Midbrain (tissue), 1 donor: ENCODE measurements at places on chromosomes 5 and 9.

DNA sequence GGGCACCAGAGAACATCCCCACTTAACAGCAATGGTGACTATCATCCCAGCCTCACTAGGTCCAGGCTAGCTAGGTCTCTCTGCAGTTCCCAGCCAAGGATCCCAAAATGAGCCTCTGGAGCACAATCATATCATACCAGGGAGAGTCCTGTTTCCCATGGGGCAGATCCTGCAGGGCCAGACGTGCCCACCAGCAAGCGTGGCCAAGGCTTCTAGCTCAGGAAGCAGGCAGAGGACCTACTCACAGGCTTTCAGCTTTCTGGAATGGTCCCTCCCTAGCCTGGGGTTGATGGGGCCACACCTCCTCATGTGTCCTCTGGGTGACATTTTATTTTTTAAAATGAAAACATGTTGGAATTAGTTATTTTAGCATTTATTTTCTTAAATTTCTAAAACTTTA lies 45.7 kb upstream of the PITX1 start:
- no peak for DNase-seq

DNA sequence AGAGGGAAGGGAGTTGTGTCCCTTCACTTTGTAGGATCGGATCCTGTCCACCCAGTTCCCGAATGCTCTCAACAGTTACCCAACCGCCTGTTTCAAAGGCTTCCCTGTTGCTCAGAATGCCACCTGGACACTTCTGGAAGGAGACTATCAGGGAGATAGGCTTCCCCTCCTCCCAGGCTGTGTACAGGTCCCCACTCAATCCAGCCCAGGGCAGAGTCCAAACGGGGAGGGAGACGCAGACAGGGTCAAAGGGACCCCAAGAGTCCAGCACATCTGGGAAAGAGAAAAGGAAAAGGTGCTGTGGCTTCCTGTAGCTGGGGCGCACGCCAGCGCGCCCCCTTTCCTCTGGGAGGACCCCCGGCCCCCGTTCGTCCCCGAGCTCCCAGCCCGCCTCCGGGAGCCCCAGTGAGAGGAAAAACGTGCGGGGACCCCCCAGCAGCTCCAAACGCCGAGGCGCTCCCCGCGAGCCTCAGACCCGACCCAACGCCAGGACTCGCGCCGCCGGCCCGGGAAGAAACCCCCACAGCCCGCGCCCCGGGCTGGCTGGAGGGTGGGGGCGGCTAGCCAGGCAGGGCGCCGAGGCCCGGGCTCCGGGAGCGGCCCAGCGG lies 640 bp downstream of the SURF4 start:
- DNase-seq = no peak

GRCh38 chr9:128568470-128569078 lies 16.2 kb downstream of the SPTAN1 start:
- DNase-seq = no peak

DNA sequence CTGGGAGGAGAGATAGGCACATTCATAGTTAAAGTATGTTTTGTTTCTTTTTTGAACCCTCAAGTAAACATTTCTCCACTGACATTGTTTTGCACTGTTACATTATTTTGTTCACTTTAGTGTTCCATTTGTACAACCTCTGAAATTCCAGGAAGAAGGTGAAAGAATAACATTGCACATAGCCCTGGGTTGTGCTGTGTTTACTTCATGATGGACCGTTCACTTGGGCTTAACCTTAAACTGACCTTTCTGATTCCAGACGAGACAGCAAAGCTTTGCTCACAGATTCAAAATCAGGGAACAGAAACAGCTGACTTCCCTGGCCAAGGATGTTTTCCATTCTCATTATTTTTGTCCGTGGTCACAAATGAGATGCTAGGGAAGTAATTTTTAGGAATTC lies 42.8 kb upstream of the GDNF start:
- no peak for DNase-seq

DNA sequence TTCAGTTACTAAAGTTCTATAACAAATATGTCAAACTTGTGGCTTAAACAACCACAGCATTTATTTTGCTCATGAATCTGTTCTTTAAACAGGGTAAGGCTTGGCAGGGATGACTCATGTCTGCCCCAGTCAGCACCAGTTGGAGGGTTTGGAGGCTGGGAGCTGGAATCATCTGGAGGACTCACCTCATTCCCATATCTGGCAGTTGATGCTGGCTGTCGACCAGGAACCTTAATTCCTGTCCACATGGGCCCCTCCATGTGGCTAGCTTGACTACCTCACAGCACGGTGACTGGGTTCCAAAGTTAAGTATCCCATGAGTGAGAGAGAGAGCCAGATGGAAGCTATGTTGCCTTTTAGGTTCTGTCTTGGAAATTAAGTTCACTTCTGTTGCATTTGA lies 13.8 kb upstream of the CCL28 start:
- DNase-seq = no peak

- DNase-seq = no peak
These were observed 139.1 kb upstream of the CLINT1 start for GRCh38 chr5:157997991-157998504.

DNA sequence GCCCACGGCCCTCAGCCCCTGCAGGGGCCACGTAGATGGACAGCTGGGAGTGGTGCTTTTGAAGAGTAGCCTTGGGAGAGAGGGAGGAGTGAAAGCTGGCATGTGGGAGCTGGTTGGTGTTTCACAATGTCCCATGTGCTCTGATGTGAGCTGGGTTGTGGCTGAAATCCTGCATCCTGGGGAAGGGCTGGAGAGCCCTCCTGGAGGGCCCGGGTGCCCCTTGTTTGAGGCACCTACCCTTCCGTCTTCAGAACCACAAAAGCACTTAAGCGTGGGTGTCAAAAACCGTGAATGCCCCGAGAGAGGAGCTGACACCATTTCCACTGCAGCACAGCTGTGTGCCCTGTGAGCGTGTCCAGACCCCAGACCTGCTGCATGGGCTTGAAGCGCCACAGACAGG lies 199.1 kb upstream of the ZNF618 start:
- DNase-seq = no peak

DNA sequence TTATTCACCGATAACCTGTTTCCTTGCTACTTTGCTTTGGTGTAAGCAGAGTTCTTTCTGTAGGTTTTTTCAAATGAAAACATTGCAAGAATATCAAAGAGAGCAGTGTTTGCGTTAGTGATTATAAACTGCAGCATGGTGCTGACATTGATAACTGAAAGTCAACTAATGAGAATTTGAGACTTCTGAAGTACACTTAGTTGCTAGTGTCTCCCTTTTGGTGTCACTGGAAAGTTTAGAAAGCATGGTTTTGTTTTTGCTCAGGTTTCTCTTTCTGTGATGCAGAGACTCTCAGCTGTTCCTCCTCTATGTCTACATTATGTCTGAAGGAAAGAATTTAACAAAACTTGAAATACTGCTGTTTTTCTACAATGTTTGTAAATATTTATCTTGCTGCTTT lies 80.2 kb upstream of the ZNF169 start:
- DNase-seq = no peak

GRCh38 chr9:126377536-126377935 lies 50.9 kb downstream of the MVB12B start:
- DNase-seq = peak; percentile 93

GRCh38 chr5:84599964-84600363 lies 215.3 kb upstream of the EDIL3 start:
- DNase-seq = no peak

DNA sequence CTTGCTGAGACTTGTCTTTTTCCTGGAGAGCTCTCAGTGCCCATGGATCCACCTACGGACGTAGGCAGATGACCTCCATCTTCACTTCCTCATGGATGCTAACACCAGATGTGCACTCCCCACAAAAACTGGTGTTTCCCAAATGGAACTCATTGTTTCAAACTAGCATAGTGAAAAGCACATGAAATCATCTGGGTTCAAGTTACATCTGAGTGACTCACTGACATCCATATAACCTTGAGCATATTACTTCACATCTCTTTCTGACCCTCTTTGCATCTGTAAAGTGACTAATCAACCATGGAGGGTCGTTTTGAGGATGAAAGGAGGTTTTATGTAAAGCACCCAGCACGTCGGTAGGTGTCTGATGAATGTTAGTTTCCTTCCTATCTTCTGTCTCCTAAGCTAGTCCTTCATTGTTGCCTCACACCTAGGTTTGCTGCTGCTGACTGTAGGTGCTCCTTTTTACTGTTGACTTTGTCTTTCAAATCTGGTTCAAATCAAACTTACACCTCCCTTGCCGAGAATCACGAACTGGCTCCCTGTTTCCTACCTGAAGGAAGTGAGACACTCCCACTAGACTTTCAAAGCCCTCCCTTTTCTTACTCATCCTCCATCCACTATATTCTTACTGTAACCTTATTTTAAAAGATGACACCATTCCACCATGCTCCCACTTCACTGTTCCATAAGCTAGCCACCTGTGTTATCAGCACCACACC lies 10.3 kb downstream of the OCLN start:
- no peak for DNase-seq

- no peak for DNase-seq
These were observed 23.6 kb upstream of the CEP72 start for GRCh38 chr5:588406-588995.

- DNase-seq = no peak
These were observed 39.8 kb downstream of the FOXI1 start for GRCh38 chr5:170145462-170145861.

GRCh38 chr5:43855452-43855851 lies 252.5 kb downstream of the NNT start:
- no peak for DNase-seq

GRCh38 chr9:82970359-82970758 lies 92.6 kb downstream of the RASEF start:
- no peak for DNase-seq

DNA sequence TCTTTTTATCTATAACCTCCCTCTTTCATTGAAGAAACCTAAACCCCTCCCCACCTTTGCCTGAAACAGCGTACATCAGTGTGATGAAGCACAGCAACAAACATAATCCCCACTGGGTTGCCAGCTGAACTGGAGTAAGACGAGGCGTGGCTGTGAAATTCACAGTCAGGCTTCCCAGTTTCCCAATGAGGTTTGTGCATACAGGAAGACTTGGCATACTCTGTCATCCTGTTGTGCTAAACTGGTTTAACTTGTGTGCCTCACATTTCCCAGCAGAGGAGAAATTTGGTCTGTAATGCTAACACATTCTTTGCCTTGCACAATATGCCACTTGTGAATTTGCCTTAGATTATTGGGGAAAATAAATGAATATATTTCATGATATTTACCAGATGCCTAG lies 121.5 kb downstream of the SV2C start:
- no peak for DNase-seq

DNA sequence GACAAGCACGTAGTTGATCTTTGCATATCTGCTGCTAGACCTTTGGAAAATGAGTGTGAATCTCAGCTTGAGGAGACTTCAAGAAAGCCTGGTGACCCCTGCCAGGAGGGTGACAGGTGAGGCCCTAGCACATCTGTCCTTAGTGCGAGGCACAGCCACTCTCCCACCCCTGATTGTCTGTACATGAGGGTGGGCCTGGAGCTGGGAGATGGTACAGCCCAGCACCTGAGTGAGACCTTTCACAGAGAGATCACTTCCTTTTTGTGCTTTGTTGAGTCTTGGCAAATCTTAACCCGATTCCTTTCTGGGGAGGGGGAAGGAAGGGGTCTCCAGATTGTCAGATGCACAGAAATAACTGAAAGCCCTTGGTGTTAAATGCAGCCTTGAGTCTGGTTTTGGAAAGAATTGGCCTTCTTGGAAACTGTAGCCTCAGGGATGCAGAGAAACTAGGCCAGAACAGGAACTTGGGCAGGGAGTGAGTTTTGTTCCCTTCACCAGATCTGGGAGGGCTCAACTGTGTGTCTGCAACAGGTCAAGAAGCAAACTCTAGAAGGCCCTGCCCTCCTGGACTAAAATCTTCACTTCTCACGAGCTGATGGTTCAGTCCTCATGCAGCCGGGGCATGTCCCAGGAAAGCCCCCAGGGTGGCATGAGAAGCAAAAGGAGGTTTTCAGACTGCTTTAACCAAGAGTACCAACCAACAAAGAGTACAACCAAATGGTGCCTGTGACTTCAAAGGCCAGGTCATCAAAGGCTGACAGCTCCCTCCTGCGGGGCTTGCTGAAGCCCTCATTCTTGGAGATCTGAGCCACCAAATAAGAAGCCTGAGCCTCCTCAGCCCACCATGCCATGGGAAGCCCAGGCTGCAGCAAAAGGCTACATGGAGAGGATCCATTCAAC lies 20.8 kb upstream of the SEMA4D start:
- DNase-seq = no peak

- no peak for DNase-seq
These were observed 48.1 kb upstream of the NREP start for GRCh38 chr5:111805071-111805470.

DNA sequence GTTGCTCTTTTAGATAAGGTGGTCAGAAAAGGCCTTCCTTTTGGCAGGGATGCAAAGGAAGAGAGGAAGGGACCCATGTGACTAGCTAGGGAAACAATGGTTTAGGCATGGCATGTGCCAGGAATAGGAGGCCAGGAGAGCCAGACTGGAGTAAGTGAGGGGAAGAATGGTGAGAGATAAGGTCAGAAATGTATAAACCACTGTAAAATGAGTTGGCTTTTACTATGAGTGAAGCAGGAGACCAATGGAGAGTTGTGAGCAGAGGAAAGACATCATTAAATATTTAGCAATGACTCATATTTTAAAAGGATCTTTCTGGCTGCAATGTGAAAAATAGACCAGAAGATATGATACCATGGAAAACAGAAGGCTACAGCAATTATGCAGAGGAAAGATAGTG lies 50.9 kb downstream of the AP3B1 start:
- no peak for DNase-seq

- no peak for DNase-seq
These were observed 84.0 kb downstream of the MARCHF11 start for GRCh38 chr5:16095612-16096011.

DNA sequence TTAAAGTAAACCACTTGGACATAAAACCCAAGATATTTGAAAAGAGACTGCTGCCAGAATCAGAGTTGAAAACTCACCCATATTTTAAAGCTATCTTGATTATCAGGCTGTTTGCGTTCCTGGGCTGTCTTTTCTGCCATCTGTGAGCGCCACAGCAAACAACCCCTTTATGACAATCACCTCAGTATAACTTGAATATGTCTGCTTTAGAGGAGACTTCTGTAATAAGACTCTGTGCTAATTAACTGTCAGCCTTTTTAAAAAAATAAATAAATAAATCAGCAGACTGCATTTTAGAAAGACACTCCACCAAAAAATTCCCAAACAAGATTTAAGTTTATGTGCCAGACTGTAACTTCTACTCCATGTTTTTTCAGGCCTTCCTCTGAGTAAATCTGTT lies 375.7 kb upstream of the CCNH start:
- no peak for DNase-seq

- no peak for DNase-seq
These were observed 3.5 kb downstream of the KDM4C start for GRCh38 chr9:6761306-6761705.

DNA sequence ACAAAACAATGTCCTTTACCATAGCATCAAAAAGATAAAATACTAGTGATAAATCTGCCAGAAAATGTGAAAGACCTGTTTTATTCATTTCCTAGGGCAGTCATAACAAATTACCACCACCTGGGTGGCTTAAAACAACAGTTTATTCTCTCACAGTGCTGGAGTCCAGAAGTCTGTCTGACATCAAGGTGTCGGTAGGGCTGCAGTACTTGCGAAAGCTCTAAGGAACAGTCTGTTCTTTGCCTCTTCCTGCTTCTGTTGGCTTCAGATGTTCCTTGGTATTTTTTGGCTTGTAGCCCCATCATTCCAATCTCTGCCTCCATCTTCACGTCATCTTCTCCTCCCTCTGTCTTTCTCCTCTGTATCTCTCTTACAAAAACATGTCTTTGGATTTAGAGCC lies 51.0 kb downstream of the PTPDC1 start:
- DNase-seq = no peak

GRCh38 chr5:6410421-6410820 lies 32.1 kb upstream of the MED10 start:
- no peak for DNase-seq
